ENCODE measurements at places on chromosomes 5 and 9. TPM values are rescaled to one million over a fixed set of nuclear protein-coding genes. Genes with fewer than 3 reads are reported as not detected.
A peak's percentile ranks its signal among the peaks of the same experiment; 100 is the strongest.

Gene CDC20B
- total RNA-seq, result not detected

Gene ANKRD31
- total RNA-seq, result under 0.01 TPM

- DNase-seq, result no peak
These were observed 67.5 kb upstream of the S1PR3 start for GRCh38 chr9:88923653-88924288.

- peak; percentile 0 for DNase-seq
These were observed 2.8 kb downstream of the CDH10 start for GRCh38 chr5:24642022-24642421.

GRCh38 chr5:176748073-176748966, 62.0 kb upstream of the UNC5A start:
- DNase-seq, result no peak

GRCh38 chr5:10434392-10434791, 7.3 kb upstream of the ROPN1L start:
- peak; percentile 80 for DNase-seq

GRCh38 chr9:134301387-134302129, 24.7 kb upstream of the RXRA start:
- DNase-seq, result no peak

Gene TRMO
- 19.9 TPM for total RNA-seq
